ENCODE measurements at places on chromosomes 2 and 18.

GRCh38 chr2:225456619-225457260 is 57.2 kb downstream of the NYAP2 start:
- no peak for DNase-seq

DNA sequence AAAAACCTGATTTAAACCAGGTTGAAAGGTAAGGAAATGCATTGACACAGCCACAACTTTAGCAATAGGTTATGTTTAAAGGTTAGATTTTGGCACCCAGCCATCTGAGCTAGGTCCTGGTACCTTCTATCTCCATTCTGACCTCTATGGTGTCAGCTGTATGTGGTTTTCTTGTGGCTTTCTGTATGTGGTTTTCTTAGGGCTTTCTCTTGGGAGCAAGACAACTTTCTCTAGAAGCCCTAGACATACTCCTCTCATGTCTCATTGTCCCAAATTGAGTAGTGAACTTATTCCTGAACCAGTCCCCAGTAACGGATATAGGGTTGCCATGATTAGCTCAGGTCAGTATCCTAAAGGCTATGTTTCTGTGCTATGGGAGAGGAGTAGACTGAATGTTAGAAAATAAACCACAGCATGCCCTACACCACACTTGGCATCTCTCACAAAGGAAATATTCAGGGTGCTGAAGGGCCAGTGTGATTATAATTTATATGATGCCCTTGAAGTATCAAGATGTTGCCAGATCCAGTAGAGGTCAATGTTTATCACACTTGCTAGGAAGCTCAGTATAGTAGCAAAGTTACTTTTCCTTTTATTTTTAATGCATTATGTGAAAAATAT is 176.1 kb downstream of the CAPN13 start:
- DNase-seq: no peak

GRCh38 chr2:235502336-235502735 is 8.5 kb downstream of the AGAP1 start:
- DNase-seq: no peak

GRCh38 chr2:74789271-74789670 is 44.7 kb upstream of the HK2 start:
- no peak for DNase-seq

GRCh38 chr2:223944166-223944702 is 901 bp downstream of the WDFY1 start:
- no peak for DNase-seq

GRCh38 chr2:232190796-232191195 is 187.8 kb upstream of the ALPP start:
- DNase-seq: no peak

- no peak for DNase-seq
Observed at GRCh38 chr2:28240937-28241336, 151.7 kb upstream of the FOSL2 start.

DNA sequence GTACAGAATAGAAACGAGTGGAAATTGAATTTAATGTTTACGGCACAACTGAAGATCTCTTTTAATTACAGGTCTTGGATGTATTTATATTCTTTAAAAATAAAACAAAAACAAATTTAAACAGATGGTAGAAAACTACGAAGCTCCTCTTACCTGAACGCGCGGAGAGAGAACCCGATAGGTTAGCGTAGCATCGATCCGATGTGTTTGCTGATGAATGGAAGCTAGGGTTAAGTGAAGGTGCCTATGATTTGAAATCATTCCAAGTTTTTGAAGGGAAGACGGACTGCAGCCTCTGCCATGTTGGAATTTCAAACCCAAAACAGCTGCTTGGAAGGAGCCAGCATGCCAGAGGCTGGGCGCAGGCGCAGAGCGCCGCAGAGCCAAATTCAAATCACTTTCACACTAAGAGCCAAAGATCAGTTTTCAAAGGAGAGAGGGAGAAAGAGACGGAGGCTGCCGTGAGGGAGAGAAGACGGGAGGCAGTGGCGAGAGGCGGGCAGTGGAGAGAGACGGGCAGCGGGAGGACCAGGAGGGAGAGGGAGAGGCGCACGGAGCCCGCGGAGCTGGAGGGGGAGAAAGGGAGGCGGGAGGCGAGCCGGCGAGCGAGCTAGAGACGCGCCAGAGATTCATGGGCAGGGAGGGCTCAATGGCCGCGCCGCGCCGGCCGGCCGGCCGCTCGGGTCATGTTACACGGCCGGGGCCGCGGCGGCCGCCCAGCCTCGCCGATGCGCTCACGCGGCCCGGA is at the start of gene FIGN:
Gene FIGN (minus strand): TSS at position 324 of the 748 bp plus-strand sequence. CDS start 1,081 bp downstream, outside the sequence.
- DNase-seq: no peak

- DNase-seq: no peak
Observed at GRCh38 chr2:64448041-64448426, 5.9 kb upstream of the LGALSL start.

DNA sequence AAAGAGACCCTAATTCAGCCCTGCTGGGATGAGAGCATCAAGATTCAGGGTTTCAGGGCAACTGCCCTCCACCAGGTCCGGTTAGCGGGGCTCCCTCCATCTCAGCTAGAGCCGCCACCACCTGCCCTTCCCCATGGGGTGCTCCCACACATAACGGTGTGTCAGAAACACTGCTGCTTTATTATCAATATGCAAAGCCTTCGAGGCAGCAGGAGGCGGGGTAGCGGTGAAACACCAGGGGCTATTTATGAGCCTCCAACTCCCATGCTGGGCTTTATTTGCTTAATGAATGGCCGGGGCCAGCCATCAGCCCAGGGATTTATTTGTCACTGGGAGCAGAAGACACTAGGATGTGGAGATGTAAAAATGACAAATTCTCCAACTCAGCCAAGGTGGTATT is 109.8 kb downstream of the GALNT14 start:
- DNase-seq: no peak

DNA sequence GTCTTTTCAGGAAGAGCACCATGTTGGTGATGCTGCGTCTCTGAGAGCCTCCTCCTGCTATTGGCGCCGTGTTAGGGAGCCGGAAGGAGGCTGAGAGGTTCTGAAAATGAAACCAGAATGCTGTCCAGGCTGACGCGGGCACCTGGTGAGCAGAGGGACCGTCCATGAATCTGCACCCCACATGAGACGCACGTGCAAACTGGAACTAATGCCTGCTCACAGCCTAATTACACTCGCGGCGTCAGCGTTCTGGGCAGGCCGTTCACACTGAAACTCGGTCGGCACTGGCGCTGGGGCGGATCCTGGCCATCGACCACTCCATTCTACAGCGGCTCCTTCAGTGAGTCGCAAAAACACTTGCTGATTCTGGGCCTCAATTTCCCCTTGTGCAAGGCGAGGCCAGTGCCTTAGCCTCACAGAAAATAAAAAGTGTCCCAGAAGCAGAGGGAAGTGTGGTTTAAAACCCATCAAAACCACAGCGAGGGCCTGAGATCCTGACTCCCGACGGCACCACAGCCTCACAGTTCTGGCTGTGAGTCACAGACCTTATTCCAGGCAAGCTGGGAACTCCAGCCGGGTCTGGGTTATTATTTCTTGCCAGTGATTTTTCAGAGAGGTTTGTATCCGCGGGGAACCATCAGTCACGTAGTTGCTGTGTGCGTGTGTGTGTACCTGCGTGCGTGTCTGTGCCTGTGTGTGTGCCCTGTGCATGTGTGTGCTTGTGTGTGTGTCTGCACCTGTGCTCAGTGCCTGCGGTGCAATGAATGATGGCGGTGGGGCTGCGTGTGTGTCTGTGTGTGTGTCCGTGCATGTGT is 49.1 kb upstream of the CTDP1 start:
- no peak for DNase-seq

DNA sequence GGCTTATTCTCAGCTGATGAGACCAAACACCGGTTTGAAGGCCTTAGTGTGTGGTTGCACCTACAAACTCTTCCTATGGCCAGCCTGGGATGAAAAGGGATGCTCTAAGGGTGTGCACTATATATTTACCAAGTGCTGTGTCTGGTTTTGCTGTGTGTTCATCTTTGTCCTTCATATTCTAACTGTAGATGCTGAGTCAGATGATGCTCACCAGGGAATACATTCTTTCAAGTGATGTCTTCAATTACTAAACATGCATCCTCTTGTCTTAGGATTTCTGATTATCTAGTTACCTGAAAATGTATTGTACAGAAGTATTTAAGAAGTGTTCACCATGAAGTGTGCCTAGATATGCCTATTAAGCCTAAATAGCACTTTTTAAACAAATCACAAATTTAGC is 1111.6 kb upstream of the ZEB2 start:
- DNase-seq: no peak

DNA sequence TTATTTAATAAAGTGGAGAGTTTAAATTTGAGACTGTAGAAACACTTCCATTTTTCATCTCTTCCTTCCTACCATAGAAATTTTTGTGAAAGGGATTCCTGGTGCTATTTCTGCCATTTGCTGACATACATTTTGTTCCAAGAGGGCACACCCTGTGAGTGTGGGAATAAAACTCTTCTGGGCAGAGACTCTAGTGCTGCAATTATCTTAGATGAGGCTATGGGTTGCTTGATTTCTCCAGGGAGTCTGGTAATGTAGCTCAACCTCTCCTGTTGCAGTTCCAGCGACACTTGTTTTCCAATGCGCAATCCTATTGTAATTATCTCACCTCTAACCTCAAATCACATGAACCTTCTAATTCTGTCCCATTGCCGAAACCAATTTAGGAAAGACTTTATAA is 60.1 kb upstream of the ZSWIM2 start:
- no peak for DNase-seq

GRCh38 chr2:33264766-33265165 is 211.7 kb upstream of the RASGRP3 start:
- no peak for DNase-seq

GRCh38 chr2:10447300-10447894 is 730 bp downstream of the ODC1 start:
- no peak for DNase-seq

DNA sequence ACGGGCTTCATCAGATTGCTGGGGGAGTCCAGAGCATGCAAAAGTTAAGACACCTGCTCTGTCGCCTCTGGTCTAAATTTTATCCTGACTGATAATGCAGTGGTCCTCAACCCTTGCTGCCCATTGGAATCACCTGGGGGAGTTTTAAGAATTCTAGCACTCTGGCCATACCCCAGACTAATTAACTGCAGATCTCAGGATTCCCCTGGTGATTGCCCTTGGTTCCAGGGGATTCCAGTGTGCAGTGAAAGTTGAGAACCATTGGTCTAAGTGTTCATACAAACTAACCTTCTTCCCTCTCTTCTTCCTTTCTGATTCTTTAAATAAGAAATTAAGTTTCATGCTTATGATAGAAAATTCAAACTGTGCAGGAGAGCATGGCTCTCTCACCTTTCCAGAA is 105.7 kb upstream of the MGAT5 start:
- no peak for DNase-seq

- DNase-seq: no peak
Observed at GRCh38 chr18:32771871-32772580, 797 bp downstream of the KLHL14 start.

GRCh38 chr2:56379066-56379465 is 195.3 kb downstream of the CCDC85A start:
- no peak for DNase-seq

- DNase-seq: no peak
Observed at GRCh38 chr2:231370429-231370748, 25.1 kb upstream of the B3GNT7 start.

Measured in activated CD8-positive, alpha-beta memory T cell treated with anti-CD3 and anti-CD28 coated beads for 48 hours (primary cell).